Aortic smooth muscle cell (primary cell): ENCODE measurements at places on chromosomes 13 and 19. TPM values are rescaled to one million over a fixed set of nuclear protein-coding genes. Genes with fewer than 3 reads are reported as not detected.

Gene IRGC
- total RNA-seq: not detected in 2 replicates

Gene NCAN
- total RNA-seq: under 0.01 TPM in 1 of 2 replicates, not detected in the other

Gene PLA2G4C
- total RNA-seq: 22.1 and 57.8 TPM in 2 replicates

Gene ZNF177
- 1.5 and 1.9 TPM in 2 replicates for total RNA-seq

Gene INSL3
- total RNA-seq: not detected in 2 replicates

Gene RNF17
- not detected in 2 replicates for total RNA-seq

Gene MBD3L3
- total RNA-seq: not detected in 2 replicates

Gene PCP2
- total RNA-seq: not detected in 2 replicates

Gene RASAL3
- 0.06 and 0.13 TPM in 2 replicates for total RNA-seq

Gene SOX21
- total RNA-seq: not detected in 2 replicates

Gene LHB
- total RNA-seq: not detected in 2 replicates

Gene NXNL1
- not detected in 2 replicates for total RNA-seq

Gene SLC25A41
- not detected in 2 replicates for total RNA-seq

Gene KLK10
- total RNA-seq: not detected in 2 replicates

Gene NTN5
- total RNA-seq: under 0.01 and 0.06 TPM in 2 replicates

Gene GIPR
- total RNA-seq: 0.12 and 0.26 TPM in 2 replicates

Gene ZNF90
- 0.92 and 0.99 TPM in 2 replicates for total RNA-seq

Gene SYNE4
- 0.25 TPM in 1 of 2 replicates, not detected in the other for total RNA-seq

Gene PTH2
- not detected in 2 replicates for total RNA-seq

Gene ZGLP1
- 0.12 and 0.13 TPM in 2 replicates for total RNA-seq

Gene CEACAM6
- total RNA-seq: not detected in 2 replicates

Gene ZNF681
- 0.31 and 0.53 TPM in 2 replicates for total RNA-seq

Gene TSHZ3
- total RNA-seq: 3.3 and 4.2 TPM in 2 replicates

Gene RGS9BP
- 0.26 and 0.31 TPM in 2 replicates for total RNA-seq

Gene PIAS4
- total RNA-seq: 15.8 and 17.7 TPM in 2 replicates

Gene NOVA2
- total RNA-seq: 0.12 and 0.13 TPM in 2 replicates

Gene LMTK3
- under 0.01 TPM in 1 of 2 replicates, not detected in the other for total RNA-seq

Gene ARHGAP35
- 35.8 and 40.2 TPM in 2 replicates for total RNA-seq

Gene ZBTB7A
- total RNA-seq: 16.6 and 17.3 TPM in 2 replicates

Gene CD209
- total RNA-seq: not detected in 2 replicates

Gene FPR1
- not detected in 2 replicates for total RNA-seq

Gene C1QTNF9
- not detected in 2 replicates for total RNA-seq

Gene SIGLEC5
- not detected in 2 replicates for total RNA-seq

Gene ERICH4
- total RNA-seq: not detected in 2 replicates

Gene OVOL3
- total RNA-seq: not detected in 2 replicates

Gene TMEM238
- 0.12 and 0.26 TPM in 2 replicates for total RNA-seq

Gene PRODH2
- not detected in 2 replicates for total RNA-seq

Gene PDE4C
- 0.12 and 0.26 TPM in 2 replicates for total RNA-seq

Gene APBA3
- 10.6 and 12.2 TPM in 2 replicates for total RNA-seq

Gene PSG1
- 0.12 TPM in 1 of 2 replicates, not detected in the other for total RNA-seq

Gene ANKLE1
- total RNA-seq: 0.13 and 0.19 TPM in 2 replicates

Gene ASF1B
- 6.7 and 12.6 TPM in 2 replicates for total RNA-seq

Gene COMP
- 1.7 and 8.7 TPM in 2 replicates for total RNA-seq

Gene LRG1
- total RNA-seq: not detected in 2 replicates

Gene ZNF738
- total RNA-seq: 2.7 and 3.2 TPM in 2 replicates

Gene B3GNT3
- total RNA-seq: not detected in 2 replicates

Gene ZNF208
- total RNA-seq: 1.1 and 1.7 TPM in 2 replicates

Gene ZNF582
- 2.1 and 2.8 TPM in 2 replicates for total RNA-seq

Gene CEACAM18
- total RNA-seq: not detected in 2 replicates

Gene CADM4
- 0.68 and 1.1 TPM in 2 replicates for total RNA-seq

Gene KIR2DL4
- not detected in 2 replicates for total RNA-seq

Gene CABP5
- total RNA-seq: not detected in 2 replicates
